Activated T-helper 9 cell treated with anti-CD3 and anti-CD28 coated beads, Interleukin-2, amount 50 U/mL, for 16 hours (primary cell): ENCODE measurements at places on chromosomes 13 and 19.

DNA sequence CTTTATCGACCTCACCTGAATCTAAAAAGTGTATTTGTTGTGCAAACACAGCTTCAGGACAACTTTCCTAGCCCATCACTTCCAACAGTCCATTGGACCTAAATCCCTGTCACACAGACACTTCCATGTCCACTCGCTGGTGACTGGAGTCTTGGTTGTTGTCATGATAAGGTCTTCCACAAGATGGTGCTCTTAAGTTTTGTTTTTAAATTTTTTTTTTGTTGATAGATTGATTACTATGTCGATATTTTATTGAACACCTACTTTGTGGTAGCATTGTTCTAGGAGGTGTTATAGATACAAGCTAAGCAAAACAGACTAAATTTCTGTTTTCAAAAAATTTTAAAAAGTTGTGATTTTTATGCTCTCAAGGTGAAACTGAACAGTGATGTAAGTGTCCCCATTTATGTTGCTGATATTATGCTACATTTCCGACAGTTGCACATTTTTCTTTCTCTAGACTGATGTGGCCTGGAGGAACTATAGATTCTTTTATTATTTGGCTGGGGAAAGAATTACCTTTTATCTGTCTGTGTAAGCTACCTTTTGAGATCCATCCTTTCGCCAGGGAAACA is 8.1 kb upstream of the ERICH6B start:
- DNase-seq: no peak

DNA sequence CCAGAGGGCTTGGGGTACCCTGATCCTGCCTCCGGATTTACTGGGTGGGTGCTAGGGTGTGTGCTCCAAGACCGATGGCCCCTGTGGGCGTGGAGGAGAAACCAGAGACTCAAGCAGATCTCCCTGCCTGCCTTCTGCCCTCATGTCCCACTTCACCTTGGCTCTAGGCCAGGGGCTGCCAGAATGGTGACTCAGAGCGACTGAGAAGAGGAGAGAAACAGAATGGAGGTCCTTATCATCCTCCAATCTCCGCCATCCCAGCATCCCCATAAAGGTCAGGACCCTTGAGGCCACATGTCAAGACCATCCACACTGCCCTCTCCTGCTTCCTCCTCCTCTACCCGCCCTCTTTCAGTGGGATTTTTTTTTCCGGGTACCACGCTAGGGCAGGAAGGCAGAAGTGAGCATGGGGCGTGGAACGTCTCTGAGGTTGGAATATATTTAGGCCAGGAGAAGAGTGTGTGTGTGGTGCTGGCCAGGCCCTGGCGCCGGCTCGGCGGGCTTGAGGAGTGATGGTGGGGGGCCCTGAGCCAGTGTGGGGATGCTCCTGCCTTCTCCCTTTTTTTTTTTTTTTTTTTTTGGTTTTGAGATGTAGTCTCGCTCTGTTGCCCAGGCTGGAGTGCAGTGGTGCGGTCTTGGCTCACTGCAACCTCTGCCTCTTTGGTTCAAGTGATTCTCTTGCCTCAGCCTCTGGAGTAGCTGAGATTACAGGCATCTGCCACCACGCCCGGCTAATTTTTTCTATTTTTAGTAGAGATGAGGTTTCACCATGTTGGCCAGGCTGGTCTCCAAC is 22.3 kb downstream of the IER2 start:
- DNase-seq: peak; percentile 70

DNA sequence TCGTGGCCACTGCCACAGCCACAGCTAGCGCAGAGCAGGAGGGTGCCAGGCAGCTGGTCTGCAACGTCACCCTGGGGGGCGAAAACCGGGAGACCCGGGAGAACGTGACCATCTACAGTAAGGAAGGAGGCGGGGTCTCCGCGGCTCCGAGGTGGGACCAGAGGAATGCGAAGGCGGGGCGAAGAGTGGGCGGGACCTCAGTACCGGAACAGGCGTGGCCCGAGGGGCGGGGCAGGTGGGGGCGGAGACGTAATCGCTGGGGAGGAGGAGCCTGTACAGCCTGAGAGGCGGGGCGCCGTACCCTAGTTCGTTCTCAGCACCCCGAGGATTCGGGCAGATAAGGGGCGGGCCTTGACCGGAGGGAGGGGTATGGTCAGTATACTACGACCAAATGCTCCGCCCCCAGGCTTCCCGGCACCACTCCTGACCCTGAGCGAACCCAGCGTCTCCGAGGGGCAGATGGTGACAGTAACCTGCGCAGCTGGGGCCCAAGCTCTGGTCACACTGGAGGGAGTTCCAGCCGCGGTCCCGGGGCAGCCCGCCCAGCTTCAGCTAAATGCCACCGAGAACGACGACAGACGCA is 2.5 kb downstream of the ICAM5 start:
- peak; percentile 43 for DNase-seq

- no peak for DNase-seq
Observed at GRCh38 chr13:59843040-59843439, 320.7 kb downstream of the DIAPH3 start.

- DNase-seq: no peak
Observed at GRCh38 chr19:17138937-17139598, 63.5 kb downstream of the MYO9B start.

- no peak for DNase-seq
Observed at GRCh38 chr13:76634431-76635191, 251.6 kb downstream of the KCTD12 start.

DNA sequence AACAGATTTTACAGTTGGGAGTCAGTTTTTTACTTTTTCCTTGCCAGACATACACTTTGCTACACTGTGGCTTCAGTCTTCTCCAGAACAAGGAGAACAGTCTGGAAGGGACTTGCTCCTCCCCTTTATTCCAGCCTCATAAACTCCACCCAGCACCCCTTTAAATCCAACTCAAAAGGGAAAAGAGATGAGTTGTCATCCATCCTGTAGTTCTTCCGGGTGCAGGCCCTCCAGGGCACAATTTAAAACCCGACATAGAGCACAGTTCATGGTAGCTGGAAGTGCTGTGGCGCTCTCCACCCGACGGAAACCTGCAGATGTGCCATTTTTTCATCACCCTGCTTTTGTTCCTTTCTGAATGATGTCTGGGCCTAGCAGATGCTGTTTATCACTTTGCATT is 98.9 kb downstream of the ZAR1L start:
- DNase-seq: no peak

DNA sequence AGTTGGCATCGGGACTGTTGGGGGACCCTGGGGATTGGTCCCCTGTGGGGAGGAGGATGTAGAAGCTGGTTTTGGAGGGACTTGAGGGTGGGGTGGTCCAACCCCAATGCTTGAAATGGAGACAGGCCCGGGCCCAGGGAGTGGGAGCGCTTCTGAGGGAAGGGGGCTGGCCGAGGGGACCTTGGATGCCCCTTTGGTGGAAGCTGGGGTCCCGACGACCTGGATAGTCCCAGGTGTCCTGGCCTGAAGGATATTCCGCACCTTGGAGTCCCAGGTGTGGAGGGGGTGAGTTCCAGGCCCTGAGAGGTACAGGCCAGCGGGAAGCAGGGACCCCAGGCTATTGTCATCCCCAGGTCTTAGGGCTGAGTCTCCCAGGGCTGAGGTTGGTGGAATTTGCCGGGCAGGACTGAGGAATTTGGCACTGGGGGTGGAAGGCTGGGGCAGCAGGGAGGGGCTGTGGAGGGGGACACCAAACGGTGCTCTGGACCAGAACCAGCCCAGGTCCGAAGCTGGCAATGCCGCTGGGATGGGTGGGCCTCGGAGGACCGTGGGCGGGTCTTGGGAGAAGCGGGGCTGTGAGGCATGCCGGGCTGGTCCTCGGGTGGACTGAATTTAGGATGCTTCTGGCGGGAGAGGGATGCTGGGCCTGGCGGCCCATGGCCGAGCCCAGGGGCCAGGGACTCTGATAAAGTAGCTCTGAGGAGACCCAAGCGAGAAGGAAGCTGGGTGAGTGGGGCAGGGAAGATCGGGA is 1.8 kb downstream of the HDGFL2 start:
- no peak for DNase-seq

DNA sequence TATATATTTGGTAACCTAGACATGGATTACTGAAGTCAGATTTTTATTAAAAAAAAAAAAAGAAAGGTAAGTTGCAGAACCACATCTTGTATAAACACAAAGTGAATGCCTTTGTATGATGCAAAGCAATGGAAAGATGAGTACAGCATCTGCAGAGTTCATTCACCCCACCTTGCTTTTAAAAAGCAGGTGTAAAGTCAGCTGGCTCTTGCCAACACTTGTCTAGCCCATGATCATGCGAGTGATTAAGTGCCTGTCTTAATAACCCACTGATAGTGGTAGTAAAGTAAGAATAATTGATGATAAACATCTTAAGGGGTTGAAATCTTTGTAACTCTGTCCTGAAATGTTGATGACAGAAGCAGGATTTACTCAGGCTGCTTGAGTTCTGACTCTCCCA is 710.4 kb downstream of the EFNB2 start:
- no peak for DNase-seq

DNA sequence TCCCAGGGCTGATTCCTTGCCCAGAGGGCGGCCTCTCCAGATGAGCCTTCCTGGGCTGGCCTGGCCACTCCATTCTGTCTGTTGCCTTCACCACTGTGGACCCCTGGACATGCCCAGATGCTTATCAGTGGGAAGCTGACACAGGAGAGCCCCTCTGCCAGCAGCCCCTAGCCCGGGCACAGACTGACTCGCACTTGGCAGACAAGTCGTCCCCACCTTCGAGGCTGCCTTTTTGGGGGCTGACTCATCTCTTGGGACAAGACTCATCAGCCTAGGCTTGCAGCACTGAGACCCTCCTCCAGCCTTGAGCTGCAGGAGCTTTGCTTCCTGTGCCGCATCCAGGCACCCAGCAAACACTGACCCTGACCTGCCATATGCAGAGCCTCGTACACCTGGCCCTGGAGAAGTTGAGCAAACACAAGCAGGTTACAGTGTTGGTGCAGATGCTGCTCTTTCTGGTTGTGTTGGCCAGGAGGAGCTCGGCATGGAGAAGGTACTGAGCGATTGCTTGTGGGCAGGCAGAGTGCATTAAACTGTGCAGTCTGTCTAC is 8.1 kb downstream of the CHST8 start:
- no peak for DNase-seq

DNA sequence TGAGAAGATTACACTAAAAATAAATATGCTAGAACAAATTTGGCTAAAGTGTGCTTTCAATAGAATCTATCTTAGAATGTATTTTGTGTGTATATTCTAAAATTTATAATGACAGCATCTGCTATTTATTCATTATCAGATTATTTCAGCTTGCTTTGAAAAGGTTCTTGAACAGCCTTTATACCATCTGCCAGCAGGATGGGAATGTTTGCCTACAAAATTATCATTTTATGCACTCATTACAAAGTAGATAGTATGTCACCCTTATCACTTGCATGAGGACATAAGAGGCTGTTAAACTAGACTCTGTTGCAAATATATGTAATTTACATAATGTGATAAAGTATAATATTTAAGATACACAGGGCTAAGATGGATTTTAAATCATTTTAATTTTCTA is 1286.9 kb upstream of the PCDH20 start:
- DNase-seq: no peak

DNA sequence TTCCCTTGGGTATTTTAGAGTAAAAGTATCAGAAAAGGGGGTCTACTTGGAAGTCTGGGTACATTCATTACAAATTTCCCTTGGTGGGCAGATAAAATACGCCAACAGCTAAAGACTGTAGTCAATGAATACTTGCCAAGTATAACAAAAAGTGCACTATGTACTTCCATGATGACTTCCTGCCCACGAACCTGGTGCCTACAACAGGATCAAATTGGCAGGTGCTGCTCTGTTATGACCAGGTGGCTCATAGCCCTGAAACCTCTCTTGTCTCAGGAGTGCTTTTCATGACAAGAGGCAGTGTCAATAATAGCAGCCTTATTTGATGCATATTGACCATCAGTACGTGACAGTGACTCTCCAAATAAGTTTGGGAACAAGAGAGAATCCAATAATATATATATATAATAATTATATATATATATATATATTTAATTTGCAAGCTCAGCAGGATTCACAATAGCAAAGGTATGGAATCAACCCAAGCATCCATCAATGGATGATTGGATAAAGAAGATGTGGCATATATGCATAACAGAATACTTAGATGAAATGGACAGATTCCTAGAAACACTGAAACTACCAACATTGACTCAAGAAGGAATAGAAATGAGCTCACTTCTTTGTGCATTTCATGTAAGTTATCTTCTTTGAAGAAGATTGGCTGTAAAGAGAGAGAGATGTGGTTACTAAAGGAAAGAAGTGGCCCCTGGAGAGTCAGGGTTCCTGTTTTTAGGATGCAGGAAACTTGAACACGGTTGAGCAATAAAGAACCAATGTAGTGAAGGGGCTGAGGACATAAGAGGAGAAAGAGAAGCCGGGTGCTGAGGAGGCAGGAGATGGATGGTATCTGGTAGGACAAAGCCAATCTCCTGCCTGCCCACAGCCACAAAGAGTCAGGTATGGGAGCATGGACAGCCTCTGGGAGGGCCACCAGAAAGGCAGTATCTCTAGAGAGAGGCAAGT is 52.0 kb upstream of the GTF2F2 start:
- no peak for DNase-seq

DNA sequence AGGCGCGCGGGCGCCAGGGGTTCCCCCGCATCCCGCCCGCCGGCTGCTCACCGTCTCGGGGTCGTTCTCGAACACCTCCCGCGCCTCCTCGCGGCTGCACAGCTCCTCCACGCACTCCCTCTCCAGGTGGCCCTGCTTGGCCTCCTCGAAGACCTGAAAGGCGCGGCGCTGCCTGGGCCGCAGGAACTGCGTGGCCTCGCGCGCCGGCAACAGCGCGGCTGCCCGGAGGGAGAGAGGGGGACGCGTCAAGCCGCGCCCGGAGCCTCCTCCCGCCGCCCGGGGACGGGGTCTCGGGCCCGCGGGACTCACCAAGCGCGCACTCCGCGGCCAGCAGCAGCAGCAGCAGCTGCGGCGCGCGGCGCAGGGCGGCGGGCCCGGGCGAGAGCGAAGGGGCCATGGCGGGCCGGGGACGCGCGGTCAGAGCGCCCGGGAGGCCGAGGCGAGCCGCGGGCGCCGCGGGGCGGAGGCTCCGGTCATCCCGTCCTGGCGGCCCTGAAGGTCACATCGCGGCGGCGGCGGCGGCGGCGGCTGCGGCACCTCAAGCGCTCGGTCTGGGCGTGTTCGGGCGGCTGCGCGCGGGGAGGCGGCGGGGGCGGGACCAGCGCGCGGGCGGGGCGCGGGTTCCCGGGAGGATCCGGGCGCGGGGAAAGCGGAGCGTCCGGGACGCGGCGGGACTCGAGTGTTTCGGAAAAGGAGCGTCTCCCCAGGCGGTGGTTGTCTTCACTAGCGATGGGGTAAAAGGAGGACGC is at the start of gene GAS6:
TSS of gene GAS6 (minus strand) at position 553 of the 749 bp plus-strand sequence. CDS start at position 397, 156 bp downstream.
- no peak for DNase-seq

GRCh38 chr19:35901854-35902661 is at the start of gene HCST:
HCST (plus strand) TSS chr19:35902529; CDS start chr19:35902594, 65 bp downstream.
- DNase-seq: no peak
